Stimulated activated naive CD4-positive, alpha-beta T cell treated with Interleukin-2 at 50 U/mL for 16 hours (primary cell): ENCODE measurements at places on chromosomes 1 and 21.

DNA sequence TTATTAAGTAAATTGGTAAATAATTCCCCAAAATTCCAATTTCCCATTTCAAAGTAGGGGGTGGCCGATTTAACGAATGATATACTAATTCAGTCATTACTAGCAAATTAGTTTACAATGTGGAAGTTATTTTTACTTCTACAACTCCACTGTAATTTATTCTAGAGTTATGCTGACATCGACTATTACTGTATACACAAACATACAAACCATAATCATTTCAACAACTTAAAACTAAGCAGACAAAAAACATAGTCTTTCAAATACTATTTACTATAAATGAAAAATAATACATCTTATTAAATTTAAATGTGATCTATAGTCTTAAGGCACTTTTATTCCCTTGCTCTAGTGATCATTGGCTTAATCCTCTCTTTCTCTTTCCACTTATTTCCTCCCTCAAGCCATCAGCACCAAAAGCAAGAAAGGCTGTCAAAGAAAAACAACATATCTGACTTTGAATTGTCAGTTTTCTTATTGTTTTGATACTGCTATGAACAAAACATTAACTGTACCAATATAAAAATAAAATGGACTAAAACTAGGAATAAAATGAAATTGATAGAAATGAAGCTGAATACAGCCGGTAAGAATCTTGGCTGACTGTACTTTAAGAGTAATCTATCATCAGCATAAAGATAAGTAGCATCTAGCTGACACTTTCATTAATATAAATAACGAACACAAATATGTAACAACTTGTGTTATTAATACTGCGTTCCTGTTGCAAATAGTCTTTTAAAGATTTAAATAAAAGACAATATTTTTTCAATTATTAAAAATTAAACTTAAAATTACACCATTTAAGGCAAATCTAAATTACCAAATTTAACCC lies 4.1 kb downstream of the CDC42BPA start:
- DNase-seq: no peak

GRCh38 chr21:42524341-42525028 lies 10.8 kb downstream of the SLC37A1 start:
- DNase-seq: no peak

- DNase-seq: no peak
Measured at GRCh38 chr1:20404466-20404865, 81.5 kb downstream of the CAMK2N1 start.

DNA sequence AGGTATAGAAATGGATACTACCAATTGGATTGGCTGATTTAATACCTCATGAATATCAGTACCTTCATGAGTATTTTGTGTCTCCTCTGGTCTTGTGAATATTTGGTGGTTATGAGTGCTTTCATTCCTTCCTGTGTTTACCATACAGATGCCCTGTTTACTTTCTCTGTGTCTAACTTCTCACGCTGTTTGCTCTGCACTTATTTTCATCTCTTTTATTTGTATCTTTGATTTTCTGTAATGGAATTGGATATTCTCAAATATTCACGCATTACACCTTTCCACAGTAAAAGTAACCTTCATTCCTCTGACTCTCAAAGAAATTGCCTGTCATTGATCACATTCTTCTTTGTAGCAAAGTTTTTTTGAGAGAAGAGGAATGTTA lies 16.8 kb downstream of the CNST start:
- no peak for DNase-seq

DNA sequence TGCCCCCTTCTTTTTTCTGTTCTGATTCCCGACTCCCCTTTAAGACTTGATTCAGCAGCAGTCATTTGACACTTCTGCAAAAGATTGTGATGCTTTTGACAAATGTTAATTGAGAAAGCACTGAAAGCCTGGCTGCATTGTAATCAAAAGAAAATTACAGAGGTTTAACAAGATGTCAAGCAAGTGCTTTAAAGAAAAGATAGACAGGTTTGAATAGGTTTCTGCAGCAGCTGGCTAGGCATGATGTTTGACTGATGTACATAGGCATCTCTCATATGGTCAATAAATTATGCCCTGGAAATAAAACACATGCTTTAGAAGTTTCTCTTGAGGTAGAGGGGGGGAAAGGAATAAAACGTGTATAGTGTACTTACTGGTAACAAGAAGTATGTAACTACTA lies 147.8 kb downstream of the ADGRL2 start:
- no peak for DNase-seq

DNA sequence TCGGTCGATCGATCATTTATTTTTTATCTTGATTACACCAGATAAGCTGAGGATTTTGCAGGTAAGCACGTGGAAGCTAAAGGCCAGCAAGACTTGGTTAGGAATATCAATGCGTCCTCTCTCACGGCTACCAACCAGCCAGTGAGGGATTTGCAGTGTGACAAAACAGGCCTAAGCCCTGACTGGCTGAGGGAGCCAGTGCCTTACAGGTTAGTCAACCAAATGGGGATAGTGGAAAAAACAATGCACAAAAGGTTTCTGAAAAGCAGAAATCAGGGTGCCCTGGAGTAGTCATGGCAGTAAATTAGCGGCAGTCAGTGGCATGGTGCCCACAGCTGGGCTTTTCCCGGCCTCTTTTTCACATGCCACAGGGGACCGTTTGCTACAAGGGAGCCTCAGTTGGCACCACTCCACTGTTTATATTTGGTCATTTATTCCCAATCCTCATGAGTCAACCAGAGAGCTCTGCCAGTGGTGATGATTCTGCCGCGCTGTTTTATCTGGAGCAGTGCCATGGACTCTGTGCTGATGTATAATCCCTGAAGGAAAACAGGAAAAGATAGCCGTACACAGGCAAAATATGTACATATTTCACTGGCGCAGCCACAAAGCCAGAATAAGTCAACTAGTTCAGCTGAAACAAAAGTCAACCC lies 167.6 kb downstream of the RHOU start:
- no peak for DNase-seq

DNA sequence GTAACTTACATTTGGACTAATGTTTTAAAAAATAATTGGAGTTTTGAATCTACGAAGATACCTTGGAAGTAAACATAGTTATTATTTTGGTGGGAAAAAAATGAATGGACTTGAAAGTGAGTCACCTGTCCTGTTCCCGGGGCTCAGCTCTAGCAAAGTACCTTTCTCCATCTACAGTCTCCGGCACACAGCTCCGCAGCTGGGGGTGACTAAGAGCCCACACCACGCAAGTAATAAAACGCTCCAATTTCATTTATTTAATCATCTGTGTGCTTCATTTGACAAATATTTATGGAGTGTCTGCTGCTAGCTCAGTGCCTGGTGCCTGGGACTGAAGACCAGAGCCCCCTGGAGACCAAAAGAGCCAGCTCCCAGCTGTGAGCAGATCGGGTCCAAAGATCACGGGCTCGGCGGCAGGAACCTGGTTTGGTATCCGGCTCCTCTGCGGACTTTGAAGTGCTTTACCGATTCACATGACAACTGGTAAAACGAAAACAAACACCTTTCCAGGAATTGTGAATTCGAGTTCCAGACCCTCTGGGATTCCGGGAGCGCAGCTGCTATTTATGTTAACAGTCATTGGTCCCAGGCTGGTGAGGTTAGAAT lies 1.7 kb upstream of the RIPK4 start:
- DNase-seq: no peak

DNA sequence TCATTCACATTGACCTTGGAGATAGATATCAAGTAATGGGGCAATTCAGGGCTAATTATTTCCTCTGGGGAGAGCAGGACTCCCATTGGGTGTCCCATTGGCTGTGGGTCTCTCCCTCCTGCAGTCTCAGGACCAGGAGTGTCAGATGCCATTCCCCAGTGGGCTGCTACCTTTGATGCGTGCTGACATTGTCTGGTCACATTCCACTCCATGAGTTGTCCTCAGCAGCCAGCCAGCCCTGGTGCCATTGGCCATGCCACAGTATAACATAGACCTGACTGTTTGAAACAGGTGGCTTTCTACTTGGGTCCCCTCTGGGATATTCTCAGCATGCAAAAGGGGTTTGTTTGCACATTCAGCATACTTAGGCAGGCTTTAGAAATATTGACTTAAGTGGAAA lies 118.5 kb downstream of the MRPS6 start:
- DNase-seq: no peak

GRCh38 chr1:178220094-178220493 lies 126.2 kb downstream of the RASAL2 start:
- DNase-seq: no peak

DNA sequence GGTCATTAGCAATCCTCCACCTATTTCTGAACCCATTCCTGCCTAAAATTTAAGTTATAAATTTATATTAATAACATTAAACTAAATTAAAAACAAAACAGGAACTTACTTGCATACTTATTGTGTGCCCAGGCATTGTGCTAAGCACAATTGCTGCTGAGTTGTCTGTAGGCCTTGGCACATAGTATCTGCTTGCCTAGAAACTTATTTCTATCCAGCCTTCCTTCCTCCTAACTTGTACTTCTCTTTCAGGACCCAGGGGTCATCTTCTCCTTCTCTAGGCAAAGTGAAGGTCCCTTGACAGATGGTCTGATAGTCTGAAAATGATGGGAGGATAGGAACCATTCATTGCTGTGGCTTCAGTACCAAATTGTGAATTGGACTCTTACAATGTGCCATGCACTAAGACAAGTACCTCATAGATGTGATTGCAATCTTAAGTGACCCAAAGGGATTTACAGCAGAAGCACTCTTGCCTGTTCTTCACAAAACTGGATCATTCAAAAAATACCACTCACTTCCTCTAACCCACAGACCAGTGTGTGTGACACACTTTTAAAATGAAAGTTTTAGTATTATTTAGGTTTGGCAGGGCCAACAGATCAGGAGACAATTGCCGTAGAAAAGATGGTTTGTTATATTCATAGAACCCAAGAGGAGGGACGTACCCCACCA lies 10.3 kb upstream of the CD101 start:
- DNase-seq: no peak

- DNase-seq: no peak
Measured at GRCh38 chr1:9561429-9561828, 22.2 kb downstream of the SLC25A33 start.

GRCh38 chr21:20418353-20418752 lies 579.9 kb upstream of the NCAM2 start:
- DNase-seq: no peak

- DNase-seq: no peak
Measured at GRCh38 chr1:32199043-32199716, 1.2 kb upstream of the CCDC28B start.

GRCh38 chr21:44425307-44425894 lies 29.9 kb upstream of the LRRC3 start:
- DNase-seq: no peak

GRCh38 chr1:8027748-8028570 lies 1.9 kb upstream of the ERRFI1 start:
- no peak for DNase-seq

- no peak for DNase-seq
Measured at GRCh38 chr1:64480999-64481772, 11.3 kb downstream of the CACHD1 start.

DNA sequence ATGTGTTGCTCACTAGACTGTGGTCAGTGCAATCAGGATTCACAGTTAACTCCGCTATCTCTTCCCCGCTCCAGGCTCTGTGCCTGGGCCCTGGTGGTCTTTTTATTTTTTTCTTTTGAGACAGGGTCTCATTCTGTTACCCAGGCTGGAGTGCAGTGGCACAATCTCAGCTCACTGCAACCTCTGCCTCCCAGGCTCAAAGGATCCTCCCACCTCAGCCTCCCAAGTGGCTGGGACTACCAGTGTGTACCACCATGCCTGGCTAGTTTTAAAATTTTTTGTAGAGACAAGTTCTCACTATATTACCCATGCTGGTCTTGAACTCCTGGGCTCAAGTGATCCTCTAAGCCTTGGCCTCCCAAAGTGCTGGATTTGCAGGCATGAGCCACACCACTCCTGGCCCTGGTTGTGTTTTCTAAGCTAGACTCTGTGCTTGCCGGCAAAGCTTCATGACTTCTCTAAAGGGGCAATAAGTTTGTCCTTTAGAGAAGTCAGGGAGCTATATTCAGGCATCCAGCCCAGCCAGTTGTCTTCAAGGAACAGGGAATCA lies 1.4 kb downstream of the RCSD1 start:
- DNase-seq: no peak

- no peak for DNase-seq
Measured at GRCh38 chr1:13407811-13408210, 2.4 kb upstream of the PRAMEF20 start.

- no peak for DNase-seq
Measured at GRCh38 chr1:171913385-171913784, 72.1 kb downstream of the DNM3 start.

DNA sequence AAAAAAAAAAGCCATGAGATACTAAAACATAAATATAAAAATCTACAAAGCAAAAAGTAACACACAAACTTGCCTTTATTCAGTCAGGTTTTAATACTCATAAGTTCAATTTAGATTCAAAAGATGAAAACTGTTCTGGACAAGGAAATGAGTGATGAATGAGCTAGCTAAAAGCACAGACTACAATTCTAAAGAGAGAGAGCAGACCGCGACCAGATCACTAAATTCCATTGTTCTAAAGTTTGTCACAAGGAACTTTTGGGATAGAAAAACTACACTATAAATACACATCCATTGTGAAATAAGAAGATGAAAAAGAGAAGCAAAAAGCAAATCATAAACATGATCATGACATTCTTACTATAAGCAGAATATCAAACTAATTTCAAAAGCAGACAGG lies 1.7 kb downstream of the ODF2L start:
- DNase-seq: no peak

- no peak for DNase-seq
Measured at GRCh38 chr1:76715474-76715873, 151.8 kb upstream of the ST6GALNAC5 start.

DNA sequence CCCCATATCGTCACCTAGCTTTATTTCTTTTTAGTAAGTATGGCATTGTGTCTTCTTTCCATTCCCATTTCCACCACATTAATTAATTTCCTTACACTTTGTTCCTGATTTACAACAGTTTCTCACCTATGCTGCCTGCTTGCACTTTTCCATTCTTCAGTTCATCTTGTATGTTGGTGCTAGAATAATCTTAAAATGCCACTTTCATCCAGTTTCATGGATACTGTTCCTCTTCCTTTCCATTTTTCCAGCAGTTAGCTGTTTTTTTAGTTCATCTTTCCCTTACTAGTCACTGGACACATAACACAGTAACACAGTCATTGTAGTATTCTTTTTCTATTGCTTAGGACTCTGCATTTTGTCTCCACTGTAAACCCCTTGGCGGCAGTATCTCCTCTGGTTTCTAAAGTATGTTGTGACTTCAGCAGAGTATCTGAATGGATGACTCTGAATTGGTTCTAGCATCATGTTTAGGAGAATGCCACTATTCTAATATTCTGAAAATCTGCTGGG lies 2.1 kb downstream of the CDC7 start:
- no peak for DNase-seq

DNA sequence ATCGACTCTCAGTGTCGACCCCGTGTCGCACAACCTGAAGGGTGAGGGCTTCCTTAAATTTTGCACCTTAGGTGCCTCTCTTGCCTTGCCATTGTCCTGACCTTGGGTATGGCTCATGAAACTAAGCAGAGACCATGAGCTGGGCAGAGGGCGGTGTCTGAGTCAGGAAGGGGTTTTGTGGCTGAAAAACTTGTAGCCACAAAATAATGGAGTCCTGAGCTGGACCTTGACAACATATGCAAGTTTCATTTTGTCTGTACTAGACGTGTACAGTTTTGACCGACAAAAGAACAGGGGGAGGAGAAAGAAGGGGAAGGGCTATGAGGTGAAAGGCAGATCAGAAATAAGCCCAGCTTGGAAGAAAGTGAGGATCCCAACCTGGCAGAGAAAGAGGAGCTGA lies 8.3 kb upstream of the RUNX1 start:
- DNase-seq: no peak
